ENCODE measurements at places on chromosomes 11 and 22.
A peak's percentile ranks its signal among the peaks of the same experiment; 100 is the strongest.

DNA sequence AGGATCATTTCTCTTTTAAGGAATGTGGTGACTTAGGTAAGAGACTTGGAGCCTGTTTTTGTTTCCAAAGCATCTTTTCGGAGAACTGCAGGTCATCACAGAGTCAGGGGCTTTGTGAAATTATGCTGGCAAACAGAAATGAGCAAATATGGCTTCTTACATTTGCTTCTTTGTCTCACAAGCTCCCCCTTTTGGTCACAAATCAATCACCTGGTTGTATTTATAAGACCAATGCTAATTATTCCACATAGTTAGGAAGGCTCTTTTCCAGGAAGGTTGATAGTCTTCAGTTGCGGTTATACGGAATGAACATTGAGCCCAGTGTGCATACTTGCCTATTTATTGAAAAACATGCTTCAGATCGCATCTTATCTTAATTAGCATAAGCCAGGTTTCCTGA, 34.6 kb upstream of the CEP126 start:
- DNase-seq: no peak

DNA sequence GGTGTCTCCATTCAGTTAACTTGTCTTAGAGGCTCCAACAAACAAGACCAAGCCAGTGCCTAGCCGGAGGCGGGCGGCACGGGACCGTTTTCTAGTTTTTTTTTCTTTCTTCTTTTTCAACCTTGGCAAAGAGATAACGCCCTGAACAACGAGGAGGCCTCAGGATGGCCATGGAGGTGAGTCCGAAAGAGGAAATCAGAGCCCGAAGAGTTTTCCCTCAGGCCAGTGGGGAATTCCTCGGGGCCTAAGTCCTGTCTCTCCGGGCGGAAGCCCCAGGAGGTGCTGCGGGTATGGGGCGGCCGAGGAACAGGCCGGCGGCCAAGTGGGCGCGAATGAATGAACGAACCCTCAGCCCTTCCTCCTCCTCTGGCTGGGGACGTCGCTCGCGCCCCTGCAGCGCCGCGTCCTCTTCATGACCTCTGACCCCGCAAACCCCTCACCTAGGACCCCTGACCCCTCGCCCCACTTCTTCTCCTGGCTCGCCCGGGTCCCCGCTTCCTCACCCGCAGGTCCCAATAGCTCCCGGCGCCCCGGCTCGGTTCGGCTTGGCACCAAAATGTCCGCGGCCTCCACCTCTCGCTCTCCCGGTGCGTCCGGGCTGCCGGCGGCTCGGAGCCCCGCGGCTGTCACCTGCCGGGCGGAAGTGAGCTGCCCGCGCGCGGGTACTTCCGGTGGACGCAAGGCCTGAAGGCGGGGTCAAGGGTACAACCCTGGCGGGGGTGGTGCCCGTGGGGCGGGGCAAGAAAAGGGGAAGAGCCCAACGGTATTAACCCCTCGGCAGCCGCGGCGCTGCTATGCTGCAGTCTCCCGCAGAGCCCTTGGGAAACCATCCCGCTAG, at the start of gene AP1B1:
Gene AP1B1 (minus strand): TSS at position 650 of the 838 bp plus-strand sequence. CDS start 21,327 bp downstream, outside the sequence.
- peak; percentile 86 for DNase-seq

DNA sequence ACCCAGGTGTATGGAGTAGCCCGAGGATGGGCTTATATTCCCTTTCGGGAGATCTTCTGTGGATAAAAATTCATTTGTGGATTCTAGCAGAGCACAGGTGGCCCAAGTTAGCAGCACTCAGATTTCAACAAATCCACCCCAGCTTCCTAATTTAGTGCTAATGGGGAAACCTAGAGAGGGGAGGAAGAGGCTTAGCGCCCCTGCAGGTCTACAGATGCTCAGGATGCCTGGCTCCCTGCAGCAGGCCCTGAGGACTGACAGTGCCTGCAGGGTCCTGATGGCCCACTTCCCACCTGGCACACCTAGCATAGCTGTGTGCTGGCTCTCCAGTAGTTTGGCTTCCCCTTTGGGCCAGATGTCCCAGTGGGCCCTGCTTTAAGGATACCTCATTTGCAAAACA, 6.5 kb downstream of the DGAT2 start:
- DNase-seq: no peak

GRCh38 chr22:24761888-24762675, 12.4 kb downstream of the PIWIL3 start:
- DNase-seq: no peak

DNA sequence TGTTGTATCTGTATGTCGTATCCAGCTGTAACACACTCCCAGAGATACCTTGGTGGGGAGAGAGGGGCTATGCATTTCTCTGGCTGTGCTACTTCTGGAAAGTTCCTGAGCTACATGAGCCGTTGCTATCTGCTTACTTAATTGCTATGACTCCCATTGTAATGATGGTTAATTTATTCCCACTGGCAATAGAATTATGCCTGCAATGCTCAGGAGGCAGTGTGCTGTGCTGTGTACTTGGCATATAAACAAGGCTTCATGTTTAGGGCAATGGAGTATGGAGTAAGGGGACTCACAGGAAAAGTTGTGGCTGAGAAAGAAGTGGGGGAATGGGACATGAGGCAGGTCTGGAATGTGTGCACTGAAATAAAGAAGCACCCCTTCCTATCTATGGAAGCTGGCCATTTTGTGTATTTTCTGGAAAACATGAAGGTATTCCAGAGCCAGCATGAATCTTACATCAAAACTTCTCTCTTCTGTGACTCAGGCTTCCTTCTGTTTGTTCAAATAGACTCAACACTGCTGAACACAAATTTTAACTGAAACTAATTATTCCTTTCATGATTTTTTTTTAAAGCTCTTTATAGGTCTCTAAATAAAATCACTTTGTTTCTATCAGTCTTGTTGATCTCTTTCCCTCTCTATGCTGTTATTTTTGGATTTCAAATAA, 40.6 kb downstream of the CD44 start:
- no peak for DNase-seq

DNA sequence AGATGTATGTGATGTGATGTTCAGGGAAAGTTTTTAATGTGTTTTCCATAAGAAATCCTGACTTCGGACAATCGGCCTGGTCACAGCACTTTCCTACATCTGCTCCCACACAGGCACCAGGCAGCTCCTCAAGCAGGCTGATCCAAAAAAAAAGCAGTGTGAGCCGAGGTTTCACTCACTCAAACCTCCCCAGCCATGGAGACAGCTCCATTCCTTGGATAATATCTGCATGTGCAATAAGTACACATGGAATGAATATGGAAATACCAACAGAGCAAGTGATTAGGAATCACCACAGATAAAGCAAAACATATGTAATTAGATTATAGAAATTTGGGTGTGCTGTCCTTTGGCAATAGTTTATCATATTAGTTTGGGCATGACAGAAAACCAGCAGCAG, 88.8 kb upstream of the API5 start:
- DNase-seq: no peak

DNA sequence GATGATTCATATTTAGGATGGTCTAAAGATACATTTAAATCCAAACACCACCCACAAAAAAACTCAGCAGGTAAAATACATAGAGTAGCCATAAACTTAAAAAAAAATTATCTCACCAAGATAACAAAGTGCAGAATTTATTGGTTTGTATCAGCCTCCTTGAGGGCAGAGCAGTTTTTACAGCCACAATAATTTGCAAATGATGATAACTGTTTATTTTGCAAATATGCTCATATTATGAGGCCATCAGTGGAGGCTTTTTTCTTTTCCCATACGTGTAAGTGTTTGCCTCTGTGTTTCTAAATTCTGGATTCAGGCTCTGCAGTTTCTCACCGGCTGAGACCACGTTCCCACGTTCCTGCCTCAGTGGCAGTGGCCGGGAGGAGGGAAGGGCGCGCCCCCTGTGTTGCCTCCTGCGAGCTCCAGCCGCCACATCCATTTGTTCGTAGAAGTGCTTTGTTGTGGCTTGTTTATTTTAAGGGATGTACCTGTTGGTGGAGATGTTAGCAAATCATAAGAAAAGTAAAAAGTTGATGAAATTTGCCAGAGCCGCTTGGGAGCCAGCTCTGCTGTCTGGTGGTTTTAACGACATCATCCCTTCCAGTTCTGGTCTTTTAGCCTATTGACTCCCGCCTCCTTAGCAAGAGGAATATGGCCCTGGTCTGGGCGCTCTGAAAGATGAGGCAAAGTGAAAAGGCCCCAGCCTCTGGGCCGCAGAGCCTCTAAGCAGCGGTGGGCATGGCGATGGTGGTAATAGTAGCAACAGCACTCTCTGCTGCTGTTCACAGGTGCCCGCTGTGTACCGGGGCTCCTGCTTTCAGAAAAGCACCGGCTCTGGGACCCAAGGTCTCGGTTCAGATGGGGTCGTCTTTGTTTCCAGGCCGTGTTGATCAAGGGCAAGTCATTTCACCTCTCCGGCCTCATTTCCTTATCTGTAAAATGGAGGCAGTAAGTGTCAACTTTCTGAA, 66.7 kb upstream of the PPARA start:
- DNase-seq: no peak

GRCh38 chr11:33040862-33041453, 1.6 kb downstream of the TCP11L1 start:
- DNase-seq: no peak

Measured in caudate nucleus (tissue), 63 donors.